ENCODE measurements at places on chromosomes 16 and 17.

DNA sequence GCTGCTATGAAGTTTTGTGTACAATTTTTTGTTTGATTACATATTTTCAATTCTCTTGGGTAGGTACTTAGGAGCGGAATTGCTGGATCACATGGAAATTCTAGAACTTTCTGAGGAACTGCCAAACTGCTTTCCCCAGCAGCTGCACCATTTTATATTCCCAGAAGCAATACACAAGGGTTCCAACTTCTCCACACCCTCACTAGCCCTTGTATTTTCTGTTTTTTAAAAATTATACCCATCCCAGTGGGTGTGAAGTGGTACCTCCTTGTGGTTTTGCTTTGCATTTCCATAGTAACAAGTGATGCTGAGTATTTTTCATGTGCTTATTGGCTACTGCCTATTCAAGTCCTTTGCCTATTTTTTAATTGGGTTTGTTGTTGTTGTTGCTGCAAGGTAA, 20.9 kb downstream of the NACA2 start:
- DNase-seq, result no peak

GRCh38 chr16:25434064-25434463, 176.4 kb upstream of the ZKSCAN2 start:
- no peak for DNase-seq

- no peak for DNase-seq
Measured at GRCh38 chr17:61427567-61427966, 24.7 kb upstream of the TBX4 start.

DNA sequence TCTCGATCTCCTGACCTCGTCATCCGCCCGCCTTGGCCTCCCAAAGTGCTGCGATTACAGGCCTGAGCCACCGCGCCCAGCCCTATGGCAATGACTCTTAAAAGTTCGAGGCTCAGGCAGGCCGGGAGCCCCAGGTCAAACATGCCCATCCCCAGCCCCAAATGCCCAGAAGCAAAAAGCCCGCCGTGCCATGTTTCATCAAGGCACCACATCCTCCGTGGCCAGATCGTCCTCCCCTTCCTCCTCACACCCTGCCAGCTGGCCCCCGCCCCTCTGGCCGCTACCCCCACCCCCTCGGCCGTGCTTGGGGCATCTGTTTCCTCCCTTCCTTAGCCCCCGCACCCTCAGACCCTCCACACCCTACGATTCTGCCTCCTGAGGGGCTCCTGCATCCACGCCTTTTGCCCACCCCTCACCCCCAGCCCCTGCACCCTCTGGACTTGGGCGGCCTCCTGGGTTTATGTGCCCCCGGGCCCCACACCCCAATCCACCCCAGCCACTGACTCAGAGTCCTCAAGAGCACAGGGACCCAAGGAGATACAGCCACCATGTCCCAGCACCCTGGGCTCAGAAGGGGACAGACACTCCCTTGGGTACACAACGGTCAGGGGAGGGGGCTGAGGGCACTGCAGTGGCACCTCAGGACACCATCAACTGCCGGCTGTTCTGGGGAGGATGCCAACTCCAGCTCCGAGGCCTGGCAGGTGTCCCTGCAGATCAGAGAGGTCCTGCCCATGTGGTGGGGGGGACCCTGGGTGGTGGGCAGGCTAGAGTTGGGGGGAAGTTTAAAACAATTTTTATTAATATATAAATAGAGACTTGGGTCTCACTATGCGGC, 7.1 kb downstream of the CTRB1 start:
- DNase-seq, result no peak

- no peak for DNase-seq
Measured at GRCh38 chr17:71802663-71803062, 318.2 kb upstream of the SOX9 start.

GRCh38 chr17:75231741-75232464, 26.4 kb downstream of the NUP85 start:
- no peak for DNase-seq

DNA sequence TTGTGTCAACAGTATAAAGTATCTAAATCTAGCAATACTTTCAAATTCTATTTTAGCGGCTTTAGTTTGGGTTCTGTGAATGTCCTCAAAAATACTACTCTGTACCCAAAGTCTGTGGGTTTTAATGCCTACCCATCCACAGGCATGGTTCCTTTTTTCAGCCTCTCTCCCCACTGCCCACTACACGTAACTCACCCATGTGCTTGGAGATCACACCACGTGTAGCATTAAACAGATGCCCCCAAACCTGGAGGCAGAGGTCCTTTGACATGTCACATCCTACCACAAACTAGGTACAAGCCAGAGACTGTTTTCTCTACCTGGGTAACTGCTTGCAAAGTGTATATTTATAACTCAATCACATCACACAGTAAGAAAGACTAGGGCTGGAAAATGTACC, 5.4 kb downstream of the DYNC1LI2 start:
- DNase-seq, result no peak

All from stimulated activated effector memory CD8-positive, alpha-beta T cell treated with anti-CD3 and anti-CD28 coated beads, Interleukin-12 subunit alpha, Interleukin-12 subunit beta, amount 100 ng/mL, for 72 hours (primary cell).